Left renal pelvis (tissue), 4 donors: ENCODE measurements at places on chromosomes 5 and 9. TPM values are rescaled to one million over a fixed set of nuclear protein-coding genes. Genes with fewer than 3 reads are reported as not detected.

Gene UBE2QL1
- polyA plus RNA-seq: 1.0 TPM

Gene OLFML2A
- polyA plus RNA-seq: 30.9 TPM

Gene CSF1R
- 16.8 TPM for polyA plus RNA-seq

Gene PCDHB13
- polyA plus RNA-seq: 5.5 TPM

Gene NDUFS4
- 127 TPM for polyA plus RNA-seq

Gene C5orf58
- polyA plus RNA-seq: not detected

Gene FREM1
- polyA plus RNA-seq: 24.0 TPM

Gene PCSK5
- 16.0 TPM for polyA plus RNA-seq

Gene BTNL8
- 0.37 TPM for polyA plus RNA-seq

Gene EQTN
- 0.30 TPM for polyA plus RNA-seq

Gene SLC12A7
- 27.5 TPM for polyA plus RNA-seq

Gene BRD9
- polyA plus RNA-seq: 45.3 TPM

DNA sequence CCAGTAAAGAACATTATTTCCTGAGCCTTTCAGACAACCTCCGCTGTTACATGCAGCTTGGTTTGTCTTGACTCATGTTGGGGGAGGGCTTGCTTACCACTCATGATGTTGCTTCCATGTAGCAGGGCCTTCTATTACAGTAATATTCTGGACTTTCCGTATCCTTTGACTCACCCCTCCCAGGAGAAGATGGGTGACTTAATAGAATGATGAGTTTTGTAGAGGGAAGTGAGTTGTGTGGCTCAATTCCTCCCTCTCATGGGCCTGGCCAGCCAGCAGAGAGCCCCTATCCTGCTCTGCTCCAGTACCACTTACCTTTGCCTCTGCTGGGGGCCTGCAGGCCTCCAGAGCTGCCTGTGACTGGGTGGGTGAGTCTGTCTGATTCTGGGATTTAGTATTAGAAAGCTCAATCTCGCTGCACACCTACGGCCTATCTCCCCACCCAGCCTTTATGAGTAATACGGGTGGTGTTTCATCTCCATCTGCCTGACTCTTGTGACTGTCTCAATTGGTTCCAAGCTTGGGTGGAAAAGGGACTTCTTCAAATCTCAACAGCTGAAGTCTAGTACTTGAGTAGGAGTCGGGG is 52.6 kb upstream of the KLF9 start:
- DNase-seq: no peak

DNA sequence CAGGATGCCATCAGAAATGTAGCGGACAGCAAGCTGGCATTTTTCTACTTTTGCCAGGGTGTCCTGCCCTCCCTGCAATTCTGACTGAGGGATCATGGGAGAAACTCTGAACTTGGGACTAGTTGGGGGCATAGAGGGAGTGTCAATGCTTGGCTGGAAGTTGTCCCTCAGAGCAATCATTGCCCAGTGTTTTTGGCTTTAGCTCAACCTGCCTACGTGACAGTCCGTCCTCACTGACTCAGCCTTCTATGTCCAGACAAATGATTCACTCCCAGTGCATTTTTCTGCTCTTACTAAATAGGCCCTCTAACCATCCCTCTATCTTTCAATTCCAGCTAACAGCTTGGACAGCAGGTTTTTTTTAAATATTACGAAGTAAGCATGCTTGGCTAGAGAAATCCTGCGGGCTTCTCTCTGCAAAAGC is 627.4 kb downstream of the TLR4 start:
- DNase-seq: no peak

GRCh38 chr5:74491586-74491985 is 148.9 kb downstream of the ENC1 start:
- DNase-seq: no peak

- no peak for DNase-seq
These were observed 303 bp downstream of the LIFR start for GRCh38 chr5:38556088-38556598.

DNA sequence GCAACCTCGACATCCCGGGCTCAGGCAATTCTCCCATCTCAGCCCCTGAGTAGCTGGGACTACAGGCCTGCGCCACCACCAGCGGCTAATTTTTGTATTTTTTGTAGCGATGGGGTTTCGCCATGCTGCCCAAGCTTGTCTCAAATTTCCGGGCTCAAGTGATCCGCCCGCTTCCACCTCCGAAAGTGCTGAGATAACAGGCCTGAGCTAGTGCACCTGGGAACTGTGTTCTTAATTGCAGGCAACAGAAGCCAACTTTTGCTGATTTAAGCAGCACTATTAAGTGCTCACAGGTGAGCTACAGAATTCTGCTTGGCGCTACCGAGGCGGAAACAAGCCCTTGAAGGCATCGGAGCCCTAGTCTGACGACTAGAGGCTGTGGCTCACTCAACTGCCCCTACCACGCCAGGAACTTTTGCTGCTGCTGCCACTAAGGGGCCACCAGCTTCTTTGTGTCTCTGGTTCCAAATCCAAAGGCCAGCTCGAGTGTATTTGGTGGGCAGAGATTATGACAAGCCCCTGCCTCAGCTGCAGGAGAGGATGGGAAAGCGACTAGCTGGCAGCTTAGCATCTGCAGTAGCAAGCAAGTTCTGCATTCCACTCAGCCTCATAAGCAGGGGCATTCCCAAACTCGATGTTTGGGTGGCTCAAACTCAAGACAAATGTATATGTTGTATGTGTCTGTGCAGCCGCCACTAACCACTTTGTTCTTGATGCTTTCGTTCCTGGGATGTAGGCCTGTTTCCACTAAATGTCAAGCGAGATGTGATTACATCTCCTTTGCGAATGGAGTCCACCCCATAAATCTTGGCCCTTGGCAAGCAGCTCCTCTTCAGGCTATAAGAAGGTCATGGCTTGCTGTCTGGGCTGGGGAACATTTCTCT is 10.6 kb upstream of the HMCN2 start:
- no peak for DNase-seq

- DNase-seq: no peak
These were observed 20.3 kb downstream of the ZDHHC11B start for GRCh38 chr5:763998-764781.

GRCh38 chr5:99061299-99061698 is 132.5 kb upstream of the CHD1 start:
- DNase-seq: no peak

- no peak for DNase-seq
These were observed 30.0 kb upstream of the TTLL11 start for GRCh38 chr9:122122903-122123632.

DNA sequence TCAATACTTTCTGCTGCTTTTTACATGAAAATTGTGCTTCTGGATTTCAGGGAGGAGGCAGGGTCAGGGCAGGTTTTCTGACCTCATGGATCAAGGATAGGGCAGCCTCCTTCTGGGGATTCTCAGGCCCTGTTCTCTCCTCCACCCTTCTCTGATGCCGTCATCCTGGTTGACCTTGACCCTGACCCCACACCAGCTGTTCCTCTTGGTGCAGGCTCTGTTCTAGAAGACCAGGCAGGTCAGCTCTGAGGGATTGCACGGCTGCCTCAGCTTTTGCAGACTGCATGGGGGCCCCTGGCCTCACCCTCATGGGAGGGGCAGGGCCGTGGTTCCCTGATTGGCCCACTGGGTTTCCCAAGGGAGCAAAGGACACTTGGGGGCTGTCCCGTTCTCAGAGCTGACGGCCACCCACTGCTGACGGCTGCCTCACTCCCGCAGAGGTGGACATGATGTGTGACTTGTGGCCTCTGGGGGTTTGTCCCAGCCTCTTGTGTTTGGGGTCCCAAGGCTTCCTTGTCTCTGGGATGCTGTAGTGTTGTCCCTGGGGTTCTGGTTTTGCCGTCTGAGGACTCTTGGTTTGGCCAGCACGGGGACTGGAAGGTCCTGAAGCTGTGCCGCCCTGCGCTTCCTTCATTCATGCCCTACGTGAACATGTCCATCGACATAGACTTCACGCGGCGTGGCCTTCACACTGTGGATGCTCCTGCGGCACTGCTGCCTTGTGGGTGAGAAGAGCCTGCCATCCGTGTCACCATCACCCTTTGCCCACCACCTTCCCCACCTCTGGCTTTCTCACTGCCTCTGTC is 34.5 kb downstream of the CEP72 start:
- no peak for DNase-seq

- no peak for DNase-seq
These were observed 26.0 kb downstream of the EGFLAM start for GRCh38 chr5:38284384-38284783.

DNA sequence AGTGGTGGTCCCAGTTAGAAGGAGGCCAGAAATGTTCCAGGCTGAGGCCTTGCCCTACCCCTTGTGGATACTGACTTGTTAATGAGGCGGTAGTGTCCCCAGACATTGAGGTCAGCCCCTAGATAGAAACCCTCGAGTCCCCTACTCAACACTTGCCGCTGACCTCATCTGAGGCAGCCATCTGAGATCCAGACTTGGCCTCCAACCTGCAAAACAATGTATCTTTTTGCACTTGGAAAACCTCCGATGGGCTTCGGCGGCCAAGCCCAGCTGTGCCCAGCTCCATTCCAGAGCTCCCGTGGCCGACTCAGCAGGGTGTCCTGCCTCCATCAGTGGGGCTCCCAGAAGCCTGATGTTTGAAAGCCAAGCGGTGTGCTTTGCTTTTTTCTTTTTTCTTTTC is 122.1 kb downstream of the WNK2 start:
- no peak for DNase-seq

- no peak for DNase-seq
These were observed 21.8 kb downstream of the RGMB start for GRCh38 chr5:98795243-98795642.

DNA sequence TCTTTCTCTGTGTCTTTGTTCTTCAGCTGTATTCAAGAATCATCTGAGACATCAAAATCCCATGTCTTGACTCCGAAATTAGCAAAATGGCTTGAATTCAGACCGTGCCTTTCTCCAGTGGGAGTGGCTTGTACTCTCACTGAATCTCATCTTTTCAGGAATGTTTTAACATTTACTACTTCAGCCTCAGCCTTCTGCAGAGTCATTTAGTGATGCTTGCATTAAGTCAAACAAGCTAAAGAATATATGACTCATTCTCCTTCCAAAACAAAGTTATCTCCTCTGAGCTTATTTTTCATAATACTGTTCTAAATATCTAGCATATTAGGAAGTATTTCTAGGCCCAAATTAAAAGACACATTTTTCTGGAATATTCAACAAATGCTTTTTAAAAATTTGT is 205.3 kb downstream of the CDH10 start:
- DNase-seq: no peak

DNA sequence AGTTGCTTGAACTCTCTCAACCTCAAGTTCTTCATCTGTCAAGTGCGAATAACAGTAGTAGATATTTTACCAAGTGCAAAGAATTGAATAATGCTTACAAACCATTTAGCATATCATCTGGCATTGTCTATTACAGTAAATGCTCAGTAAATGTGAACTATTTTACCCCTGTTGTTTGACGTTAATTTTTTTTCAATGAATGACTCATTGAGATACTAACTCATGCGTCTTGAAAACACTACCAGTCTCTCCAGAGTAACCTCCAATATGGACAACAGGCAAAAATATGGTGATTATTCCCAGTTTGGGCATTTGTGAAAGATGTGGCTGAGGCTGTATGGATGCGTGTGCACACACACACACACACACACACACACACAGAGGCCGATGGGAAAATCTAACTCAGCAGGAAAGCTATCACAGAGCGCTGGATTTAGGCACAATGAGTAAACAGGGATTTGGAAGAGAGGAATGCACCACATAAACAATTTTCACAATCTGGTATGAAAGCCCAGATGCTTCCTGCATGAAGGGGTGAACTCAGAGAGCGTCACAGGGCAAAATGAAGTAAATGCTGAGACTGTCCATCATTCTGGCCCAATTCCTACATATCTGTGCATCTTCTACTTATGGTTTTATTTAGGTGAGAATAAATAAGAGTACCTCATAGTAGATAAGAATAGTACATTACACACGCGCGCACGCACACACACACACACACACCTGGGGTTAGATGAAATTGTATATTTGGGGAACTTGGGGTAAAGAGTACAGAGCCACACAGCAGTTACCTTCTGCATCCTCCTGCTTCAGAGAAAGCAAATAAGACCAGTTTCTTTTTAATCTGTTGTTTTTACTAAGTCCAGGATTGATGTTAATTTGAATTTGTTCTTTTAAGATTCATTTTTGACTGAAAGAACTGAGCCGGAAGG is 128.7 kb downstream of the PALM2AKAP2 start:
- no peak for DNase-seq

DNA sequence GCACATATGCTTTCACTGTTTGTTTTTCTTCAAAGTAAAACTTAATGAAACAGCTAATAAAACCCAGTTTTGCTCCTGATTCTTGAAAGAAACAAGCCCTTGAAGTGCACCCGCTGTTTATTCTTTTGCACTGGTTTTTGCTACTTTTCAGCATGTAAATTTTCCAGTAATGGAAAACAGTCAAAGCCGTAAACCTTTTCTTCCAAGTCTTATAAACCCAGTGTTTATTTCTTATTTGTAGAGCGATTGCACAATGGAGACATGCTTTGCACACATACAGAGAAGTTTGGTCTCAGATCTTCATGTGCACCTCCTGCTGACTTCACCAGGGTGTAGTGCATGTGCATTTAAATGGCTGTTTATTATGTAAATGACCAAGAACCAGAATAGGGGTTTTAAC is 51.8 kb downstream of the ATG10 start:
- no peak for DNase-seq

DNA sequence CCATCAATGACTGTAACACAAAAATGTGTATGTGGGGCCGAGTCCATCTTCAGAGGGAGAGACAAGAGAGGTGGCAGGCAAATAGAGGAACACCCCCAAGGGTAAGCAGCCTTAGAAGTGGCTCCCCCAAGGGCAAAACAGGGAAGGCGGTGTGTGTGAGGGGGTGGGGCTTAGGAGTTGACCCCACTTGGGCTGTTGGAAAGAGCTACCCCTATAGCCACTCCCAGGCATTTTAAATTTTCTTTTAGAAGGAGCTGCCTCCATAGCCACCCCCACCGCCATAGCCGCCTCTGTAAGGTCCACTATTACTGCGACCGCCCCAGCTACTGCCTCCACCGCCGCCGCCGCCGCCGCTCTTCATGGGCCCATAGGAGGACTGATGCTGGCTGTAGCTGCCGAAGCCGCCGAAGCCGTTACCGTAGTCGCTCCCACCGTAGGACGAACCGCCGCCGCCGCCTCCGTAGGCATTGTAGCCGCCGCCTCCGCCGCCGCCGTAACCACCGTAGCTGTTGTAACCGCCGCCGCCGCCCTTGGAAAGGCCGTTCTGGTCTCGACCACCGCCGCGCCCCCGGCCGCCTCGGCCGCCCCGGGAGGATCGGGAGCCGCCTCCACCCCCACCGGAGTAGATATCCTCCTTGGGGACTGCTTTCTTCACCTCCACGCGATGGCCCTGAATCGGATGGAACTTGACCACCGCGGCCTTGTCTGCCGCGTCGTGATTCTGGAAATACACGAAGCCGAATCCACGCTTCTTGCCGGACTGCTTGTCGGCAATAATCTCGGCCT is 1.1 kb downstream of the HNRNPA0 start:
- no peak for DNase-seq
